HAP-1 (cell line): ENCODE measurements at places on chromosomes 3 and 15.
A peak's percentile ranks its signal among the peaks of the same experiment; 100 is the strongest.

- no peak for DNase-seq
Measured at GRCh38 chr3:24510030-24510648, 15.5 kb upstream of the THRB start.

- peak; percentile 79 for DNase-seq
Measured at GRCh38 chr3:57100046-57100695, 39.7 kb downstream of the SPATA12 start.

- no peak for DNase-seq
Measured at GRCh38 chr15:74109713-74110112, 20.7 kb upstream of the ISLR2 start.

- peak; percentile 66 for DNase-seq
Measured at GRCh38 chr3:58414538-58415197, 19.0 kb downstream of the PDHB start.

- no peak for DNase-seq
Measured at GRCh38 chr3:132606085-132606484, 9.0 kb downstream of the ACKR4 start.

DNA sequence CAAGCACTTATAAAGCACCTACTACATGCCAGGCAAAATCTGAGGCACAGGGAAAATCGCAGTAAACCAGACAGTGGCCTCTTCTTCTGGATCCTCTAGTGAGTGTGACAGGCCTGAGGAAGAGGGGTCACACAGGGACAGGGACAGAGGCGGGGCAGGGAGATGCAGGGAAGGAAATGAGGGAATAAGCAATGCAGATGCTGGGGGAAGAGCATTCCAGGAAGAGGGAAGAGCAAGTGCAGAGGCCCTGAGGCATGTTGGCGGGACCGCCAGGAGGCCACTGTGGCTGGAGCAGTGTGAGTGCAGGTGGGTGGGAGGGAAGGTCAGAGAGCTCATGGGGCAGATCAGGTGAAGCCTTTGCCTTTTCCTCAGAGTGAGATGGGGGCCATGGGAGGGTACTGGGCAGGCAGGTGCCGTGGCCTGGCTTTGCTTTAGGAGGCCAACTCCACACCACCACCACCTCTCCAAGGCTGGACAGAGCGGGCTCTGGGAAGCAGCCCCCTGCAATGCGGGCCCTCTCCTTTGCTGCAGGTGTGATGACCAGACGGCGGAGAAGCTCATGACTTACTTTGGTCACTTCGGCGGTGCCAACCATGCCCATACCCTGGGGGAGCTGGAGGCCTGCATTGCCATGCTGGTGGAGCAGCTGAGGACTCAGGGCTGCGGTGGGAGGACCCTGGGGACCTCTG lies 26.8 kb upstream of the GP9 start:
- DNase-seq, result no peak

DNA sequence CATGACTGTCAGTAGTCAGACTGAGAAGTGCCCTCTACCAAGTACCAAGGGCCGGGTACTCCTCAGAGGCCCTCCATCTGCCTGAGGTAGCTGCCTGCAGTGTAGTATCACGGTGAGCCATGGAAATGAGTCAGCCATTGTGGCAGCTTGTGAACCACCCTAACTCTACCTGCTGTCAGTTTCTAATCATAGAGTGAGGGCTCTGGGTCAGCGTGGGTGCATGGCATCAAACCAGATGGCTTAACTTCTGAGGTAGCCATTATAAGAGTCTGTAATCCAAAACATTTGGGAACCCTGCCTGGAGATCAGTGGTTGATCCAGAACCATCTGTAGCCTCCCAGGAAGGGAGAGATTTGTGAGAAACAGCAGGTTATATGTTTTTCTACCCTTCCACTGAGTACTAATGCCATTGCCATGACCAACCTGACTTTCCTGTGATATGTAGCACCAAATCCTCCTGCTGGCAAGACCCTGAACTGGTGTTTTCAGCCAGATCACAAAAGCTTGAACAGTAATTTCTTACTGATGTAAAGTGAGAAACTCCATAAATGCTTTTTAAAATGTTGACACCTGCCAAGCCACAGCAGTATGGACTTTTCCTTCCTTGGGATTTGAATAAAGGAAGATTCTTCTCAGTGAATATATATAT lies 38.9 kb downstream of the ABHD2 start:
- DNase-seq, result no peak

GRCh38 chr3:82133070-82133606 lies 371.7 kb upstream of the GBE1 start:
- peak; percentile 61 for DNase-seq

DNA sequence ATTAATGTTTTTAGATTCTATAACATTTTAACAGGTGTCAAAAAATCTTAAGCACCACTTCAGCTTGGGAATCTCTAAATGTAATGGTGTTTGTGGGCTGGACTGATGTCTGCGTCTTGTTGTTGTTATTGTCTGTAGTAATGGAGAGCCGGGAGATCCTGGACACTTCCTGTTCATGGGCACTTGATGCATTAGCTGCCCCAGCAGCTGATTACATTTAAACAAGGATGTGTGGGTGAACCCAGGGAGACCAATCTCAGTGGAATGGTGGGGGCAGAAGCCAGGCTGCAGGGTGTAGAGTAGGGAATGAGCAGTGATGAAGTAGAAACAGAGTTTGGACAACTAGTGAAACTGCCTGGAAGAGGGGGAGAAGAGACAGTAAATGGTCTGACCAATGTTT lies 7.8 kb downstream of the CCR5AS start:
- DNase-seq, result no peak

- no peak for DNase-seq
Measured at GRCh38 chr3:108491456-108491855, 18.9 kb downstream of the MYH15 start.

- DNase-seq, result no peak
Measured at GRCh38 chr15:88543065-88543776, 3.3 kb downstream of the DET1 start.

- DNase-seq, result no peak
Measured at GRCh38 chr3:190088890-190089289, 31.8 kb downstream of the P3H2 start.

- no peak for DNase-seq
Measured at GRCh38 chr15:78167227-78167888, 18.2 kb downstream of the IDH3A start.

DNA sequence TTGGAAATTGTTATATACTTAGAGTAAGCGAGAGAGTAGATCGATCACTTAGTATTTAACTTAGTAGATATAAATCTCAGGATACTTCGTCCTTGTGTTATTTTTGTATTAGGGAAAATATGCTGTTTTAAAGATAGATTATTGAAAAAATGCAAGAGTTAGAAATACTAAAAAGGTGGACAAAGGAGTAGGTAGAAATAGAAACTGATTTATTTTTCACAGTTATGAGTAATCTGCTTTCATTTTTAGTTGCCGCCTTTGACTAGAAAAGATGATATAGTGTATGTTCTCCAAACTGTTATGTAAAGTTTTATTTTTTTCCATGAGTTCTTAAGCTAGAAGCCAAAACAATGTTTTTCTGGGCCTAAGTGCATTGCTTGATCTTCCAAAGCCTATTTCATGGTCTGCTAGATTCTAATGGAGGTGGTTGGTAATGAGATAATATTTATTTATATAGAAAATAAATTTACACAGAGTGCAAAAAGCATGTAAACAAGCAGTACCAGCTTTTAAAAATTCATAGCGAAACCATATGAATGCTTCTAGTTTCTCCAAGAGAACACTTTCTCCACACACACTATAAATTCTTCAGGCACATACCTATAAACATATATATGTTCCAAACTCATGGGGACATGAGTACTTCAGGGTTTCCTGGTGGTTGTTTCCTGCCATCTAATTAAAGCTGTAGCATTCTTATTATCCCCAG lies 61.1 kb downstream of the DIPK2A start:
- DNase-seq, result no peak

GRCh38 chr3:179729086-179729485 lies 76.2 kb downstream of the USP13 start:
- DNase-seq, result peak; percentile 33

DNA sequence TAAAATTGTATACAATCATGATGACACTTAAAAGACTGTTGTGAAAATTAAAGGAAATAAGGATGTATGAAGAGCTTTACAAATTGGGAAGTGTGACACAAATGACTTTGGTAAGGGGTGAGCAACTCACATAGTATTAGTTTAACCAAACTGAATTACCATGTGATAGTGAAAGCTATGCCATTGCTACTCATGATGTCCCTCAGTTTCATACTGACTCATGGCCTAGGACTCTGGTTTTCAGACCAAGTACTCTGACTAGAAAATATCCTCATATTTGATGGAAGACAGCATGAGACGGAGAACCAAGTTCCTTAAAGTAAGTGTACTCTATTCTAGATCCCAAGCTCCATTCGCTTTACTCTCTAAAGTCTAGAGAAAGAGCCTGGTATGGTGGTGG lies 203.2 kb upstream of the ICE2 start:
- no peak for DNase-seq

GRCh38 chr3:117793622-117794265 lies 1084.2 kb downstream of the TUSC7 start:
- DNase-seq, result no peak

DNA sequence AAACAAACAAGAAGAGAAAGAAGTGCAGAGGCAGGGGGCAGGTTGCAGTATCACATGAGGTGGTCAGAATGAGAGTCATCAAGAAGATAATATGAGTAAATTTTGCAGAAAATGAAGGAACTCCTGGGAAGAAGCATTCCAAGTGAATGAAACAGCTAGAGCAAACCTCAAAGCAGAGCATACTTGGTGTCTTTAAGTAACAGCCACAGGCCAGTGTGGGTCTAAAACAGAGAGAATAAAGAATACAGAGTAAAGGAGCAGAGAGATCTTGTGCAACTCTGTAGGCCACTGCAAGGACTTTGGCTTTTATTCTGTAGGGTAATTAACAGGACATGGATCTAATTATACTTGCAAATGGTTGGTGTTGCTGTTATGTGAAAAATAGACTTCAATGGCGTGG lies 81.3 kb downstream of the STAC start:
- no peak for DNase-seq

GRCh38 chr3:165389064-165389463 lies 192.9 kb upstream of the SLITRK3 start:
- no peak for DNase-seq
